ENCODE measurements at places on chromosomes 3 and 15.

DNA sequence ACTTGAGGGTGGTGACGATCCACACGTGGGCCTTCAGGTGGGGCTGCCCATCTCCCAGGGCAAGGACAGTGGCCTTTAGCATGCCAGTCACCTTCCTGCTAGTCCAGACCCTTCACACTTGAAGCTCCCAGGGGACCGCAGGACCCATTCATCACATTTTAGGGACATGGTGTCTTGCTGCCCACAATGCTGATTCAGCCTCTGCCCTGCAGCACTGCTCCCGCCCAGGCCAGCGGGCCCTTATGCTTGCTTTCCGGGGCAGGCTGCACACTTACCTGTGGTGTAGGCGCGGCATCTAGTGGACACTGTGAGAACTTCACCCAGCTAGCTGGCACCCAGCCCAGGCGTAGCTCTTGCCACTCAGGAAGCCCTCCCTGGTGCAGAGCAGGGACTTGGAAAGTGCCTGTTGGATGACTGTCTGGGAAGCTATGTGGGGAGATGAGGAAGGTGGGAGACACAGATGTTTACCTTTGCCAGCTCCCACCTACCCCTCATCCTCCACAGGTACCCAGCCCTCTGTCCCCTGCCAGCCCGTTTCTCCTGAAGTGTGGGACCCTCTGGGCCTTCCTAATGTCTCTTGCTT is 26.3 kb upstream of the NR2C2 start:
- DNase-seq, result peak; percentile 90

- no peak for DNase-seq
Measured at GRCh38 chr15:67125589-67126502, 60.4 kb downstream of the SMAD3 start.

DNA sequence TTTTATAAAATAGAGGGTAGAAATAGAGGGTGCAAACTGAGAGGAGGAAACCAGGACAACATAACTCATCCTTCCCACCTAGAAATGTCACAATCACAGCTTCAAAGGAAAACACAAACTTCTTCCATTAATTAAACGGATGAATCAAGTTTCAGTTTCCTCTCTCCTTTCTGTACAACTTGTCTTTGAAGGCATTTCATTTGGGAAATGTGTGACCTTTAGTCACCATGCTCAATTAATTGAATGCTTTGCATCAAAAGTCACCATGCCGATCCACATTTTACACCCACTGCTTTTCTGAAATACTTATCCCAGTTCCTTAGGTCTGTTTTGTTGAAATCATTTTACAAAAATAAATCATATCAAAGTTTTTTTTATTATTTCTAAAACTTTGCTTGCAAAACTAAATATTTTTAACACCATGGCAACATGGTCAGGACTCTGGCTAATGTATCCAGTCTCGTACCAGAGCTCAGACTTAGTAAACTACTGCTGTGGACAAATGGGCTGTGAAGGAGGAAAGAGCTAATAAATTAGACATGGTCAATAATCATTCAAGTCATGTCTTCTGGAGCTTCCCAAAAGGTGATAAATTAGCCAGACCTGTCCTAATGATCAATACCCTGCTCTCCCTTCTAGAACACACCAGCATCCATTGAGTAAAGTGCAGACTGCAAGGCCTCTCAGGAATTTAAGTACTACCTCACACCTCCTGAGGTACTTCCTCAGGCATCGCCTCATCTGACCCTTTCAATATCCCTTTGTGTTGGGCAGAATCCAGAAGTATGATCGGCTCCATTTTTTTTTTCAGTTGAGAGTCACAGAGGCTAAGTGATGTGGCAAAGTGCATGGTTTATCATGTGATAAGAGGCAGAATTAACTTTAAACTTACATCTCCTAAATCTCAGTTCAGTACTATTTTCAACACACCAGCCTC is 161.3 kb downstream of the GREM1 start:
- no peak for DNase-seq

- no peak for DNase-seq
Measured at GRCh38 chr3:194168994-194169393, 33.0 kb downstream of the HES1 start.

- DNase-seq, result no peak
Measured at GRCh38 chr15:32747921-32748342, 30.1 kb downstream of the GREM1 start.

- no peak for DNase-seq
Measured at GRCh38 chr15:56495053-56495452, 30.1 kb upstream of the MNS1 start.

GRCh38 chr3:168248383-168249204 is 152.9 kb upstream of the GOLIM4 start:
- peak; percentile 53 for DNase-seq

All from kidney capillary endothelial cell (primary cell).